ENCODE measurements at places on chromosomes 5 and 9.

- no peak for DNase-seq
Measured at GRCh38 chr9:126869368-126869767, 8.9 kb downstream of the ZBTB34 start.

DNA sequence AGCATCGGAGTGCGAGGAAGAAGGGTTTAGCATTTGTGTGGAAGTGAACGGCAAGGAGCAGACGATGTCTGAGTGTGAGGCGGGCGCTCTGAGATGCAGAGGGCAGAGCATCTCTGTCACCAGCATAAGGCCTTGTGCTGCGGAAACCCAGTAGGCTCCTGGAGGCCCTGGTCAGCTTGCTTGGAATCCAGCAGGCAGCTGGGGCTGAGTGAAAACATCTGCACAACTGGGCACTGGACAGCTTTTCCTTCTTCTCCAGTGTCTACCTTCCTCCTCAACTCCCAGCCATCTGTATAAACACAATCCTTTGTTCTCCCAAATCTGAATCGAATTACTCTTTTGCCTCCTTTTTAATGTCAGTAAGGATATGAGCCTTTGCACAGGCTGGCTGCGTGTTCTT is 72.1 kb downstream of the C7 start:
- DNase-seq = no peak

GRCh38 chr5:9351546-9351945 is 194.3 kb downstream of the SEMA5A start:
- no peak for DNase-seq

- DNase-seq = no peak
Measured at GRCh38 chr5:152329207-152329606, 75.9 kb downstream of the NMUR2 start.

GRCh38 chr5:166845044-166845443 is 1446.4 kb upstream of the WWC1 start:
- DNase-seq = no peak

DNA sequence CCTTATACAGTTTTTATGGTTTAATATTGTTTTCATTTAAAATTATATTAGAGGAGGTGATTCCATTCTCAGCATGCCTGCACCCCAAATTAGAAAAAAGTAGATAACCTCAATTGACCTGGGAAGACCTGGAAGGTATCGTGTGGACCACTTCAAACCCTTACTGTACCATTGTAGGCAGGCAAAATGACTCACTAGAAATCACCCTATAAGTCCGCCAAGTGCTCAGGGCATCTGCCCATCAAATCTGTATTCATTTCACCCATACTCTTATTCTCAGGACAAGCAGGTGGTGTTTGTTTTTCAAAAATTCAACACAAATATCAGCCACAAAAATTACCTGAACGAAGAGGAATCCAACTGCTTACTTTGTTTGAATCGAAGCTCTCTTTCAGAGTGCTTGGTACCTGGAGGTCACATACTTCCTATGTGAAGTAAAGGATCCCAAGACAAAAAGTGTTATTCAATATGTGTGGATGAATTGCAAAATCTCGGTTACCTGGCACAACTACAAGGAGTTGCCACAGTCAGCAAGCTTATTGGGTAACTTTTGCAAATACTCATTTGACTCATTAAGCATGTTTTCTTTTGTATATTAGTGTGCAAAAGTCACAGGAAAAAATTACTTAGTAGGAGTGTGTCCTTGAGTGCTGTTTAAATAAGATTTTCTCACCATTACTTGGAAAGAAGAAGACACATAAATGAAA is 216.2 kb downstream of the ENC1 start:
- no peak for DNase-seq

DNA sequence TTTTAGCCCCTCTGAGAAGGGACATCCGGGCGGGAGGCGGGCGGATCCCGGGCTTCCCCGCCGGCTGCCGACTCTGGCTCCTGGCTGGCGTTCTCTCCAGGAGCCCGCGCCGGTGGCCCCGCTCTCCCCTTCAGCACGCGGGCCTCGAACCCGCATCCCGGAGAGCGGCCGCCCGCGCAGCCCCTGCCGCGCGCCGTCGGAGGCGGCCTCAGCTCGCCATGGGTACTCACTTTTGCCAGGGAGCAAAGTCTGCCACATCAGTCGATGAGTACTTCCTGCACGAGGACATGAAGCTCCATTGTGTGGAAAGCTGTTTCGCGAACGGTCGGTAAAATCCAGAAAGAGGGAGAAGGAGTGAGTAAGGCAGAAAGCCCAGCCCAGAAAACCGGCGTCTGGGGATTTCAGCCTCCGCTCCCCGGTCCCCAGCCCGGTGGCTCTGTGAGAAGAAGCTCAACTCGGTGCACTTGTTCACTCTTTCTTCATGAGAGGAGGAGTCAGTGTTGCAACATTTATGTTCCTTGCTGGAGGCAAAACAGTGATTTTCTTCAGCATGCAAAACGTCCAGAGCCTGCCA is at the start of gene PRLR:
TSS of gene PRLR (minus strand) at position 450 of the 574 bp plus-strand sequence. CDS start 140,867 bp downstream, outside the sequence.
- DNase-seq = no peak

- no peak for DNase-seq
Measured at GRCh38 chr9:135108831-135109510, 21.5 kb downstream of the OLFM1 start.

DNA sequence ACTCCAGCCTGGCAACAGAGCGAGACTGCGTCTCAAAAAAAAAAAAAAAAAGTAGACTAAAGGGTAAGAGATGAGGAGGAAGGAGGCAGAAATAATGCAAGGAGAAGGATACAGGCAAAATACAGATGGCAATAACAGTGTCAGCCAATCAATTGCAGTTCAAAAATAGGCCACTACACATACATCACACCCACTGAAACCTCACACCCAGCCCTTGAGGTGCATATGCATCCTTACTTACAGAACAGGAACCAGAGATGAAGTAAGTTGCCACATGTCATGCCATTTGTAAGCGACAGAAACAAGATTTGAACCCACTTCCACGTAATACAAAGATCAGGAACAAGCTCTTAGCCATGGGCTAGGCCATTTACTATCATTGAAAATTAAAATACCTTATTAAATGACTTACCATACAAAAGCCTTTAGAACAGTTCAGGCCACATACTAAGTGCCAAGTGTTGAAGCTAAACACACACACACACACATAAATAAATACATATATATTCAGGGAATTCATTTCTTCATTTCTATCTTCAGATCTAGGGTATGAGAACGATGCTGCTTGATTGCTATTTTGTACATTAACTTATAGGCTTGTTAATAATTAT is 98.4 kb downstream of the FNBP1 start:
- DNase-seq = no peak

DNA sequence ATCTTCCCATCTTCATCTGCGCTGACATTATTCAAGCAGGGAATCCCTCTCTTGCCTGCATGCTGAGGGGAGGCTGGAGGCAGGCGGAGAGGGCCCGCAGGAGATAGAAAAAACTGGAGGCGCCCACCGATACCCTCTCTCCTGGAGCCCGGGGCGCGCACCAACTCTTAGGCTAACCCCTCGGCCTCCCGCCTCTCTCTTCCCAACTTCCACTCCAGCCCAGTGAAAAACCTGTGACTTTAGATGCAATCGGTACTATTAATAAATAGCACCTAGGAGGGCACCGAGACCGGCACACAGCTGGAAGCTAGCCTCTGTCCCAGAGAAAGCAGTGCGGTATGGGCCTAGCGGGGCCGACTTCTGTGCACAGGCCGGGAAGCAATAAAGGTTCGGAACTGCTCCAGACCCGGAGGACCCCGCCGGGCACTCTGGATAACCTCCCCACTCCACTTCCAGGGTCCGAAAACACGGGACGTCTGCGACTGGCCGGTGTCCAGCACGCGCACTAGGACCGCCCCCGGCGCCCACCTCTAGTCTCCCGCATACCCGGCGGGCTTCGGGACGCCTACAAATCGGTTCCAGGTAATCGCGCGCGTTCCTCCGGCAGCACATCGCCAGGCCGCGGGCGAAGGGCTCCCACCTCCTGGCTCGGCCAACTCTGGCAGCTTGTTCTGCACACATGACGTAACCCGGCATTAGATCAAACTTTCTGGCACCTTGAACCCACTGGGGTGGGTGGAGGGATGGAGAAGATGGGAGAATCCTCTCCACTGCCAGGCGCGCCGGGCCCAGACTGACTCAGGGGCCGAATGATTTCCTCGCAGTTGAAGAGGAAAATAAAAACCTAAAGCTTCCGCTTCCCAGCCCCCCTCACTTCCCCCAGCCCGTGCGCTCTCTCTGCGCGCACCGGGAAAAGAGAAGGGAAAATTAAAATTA is 1.4 kb downstream of the EFNA5 start:
- DNase-seq = peak; percentile 1

DNA sequence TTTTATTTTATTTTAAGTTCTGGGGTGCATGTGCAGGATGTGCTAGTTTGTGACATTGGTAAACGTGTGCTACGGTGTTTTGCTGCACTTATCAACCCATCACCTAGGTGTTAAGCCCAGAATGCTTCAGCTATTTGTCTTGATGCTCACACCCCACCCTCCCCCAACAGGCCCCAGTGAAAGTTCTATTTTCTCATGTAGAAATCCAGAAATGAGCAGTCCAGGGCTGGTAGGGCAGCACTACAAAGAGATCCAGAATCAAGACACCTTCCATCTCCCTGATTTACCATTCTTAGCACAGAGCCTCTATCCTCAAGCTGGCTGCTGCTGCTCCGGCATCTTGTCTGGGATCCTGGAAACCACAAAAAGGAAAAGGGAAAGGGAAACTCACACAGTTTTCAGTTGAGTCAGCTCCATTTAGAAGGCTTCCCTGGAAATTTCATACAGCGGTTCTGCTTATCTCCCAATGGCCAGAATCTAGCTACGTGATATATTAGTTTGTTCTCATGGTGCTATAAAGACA is 85.4 kb upstream of the SMARCA2 start:
- no peak for DNase-seq

DNA sequence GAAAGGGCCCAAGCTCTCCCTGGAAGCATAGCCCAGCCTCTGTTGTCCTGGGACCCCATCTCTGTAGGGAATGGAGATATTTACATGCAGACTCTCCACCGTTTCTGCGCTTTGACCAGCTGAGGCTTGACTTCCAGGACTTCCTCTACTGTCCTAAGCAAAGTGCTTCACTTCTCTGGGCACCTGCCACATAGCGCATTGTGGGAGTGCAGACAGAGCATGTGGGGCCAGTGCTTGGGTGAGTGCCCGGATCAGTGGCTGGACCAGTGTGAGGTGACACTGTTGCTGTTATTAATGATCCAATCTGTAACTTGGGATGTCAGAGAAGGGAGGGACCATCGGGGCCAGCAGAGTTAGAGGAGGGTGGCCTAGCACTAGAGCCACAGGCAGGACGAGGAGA is 10.5 kb downstream of the CXCL14 start:
- DNase-seq = no peak

DNA sequence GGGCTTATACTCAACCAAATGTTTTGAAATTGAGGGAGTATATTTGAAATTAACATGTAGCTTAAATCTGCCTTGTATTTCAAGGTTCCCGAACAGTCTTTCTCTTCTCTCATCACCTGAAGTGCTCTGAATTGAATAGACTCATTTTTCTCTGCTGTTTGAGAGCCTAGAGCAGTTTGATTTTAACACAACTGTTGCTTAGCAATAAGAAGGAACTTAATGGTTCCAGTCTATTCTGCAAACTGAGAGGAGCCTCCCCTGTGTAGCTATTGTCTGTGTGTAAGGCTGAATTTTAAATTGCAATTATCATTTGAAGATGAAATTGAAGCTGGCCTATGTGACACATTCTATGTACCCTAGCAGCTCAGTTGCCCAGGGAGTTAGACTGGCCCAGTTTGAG is 87.1 kb upstream of the CKMT2 start:
- DNase-seq = no peak

GRCh38 chr9:72255569-72255968 is 106.3 kb downstream of the GDA start:
- no peak for DNase-seq

GRCh38 chr5:157172403-157172802 is 6.3 kb upstream of the GARIN3 start:
- peak; percentile 45 for DNase-seq

- DNase-seq = no peak
Measured at GRCh38 chr5:143376911-143377813, 26.3 kb downstream of the NR3C1 start.

- no peak for DNase-seq
Measured at GRCh38 chr5:99866740-99867139, 668.4 kb upstream of the FAM174A start.

DNA sequence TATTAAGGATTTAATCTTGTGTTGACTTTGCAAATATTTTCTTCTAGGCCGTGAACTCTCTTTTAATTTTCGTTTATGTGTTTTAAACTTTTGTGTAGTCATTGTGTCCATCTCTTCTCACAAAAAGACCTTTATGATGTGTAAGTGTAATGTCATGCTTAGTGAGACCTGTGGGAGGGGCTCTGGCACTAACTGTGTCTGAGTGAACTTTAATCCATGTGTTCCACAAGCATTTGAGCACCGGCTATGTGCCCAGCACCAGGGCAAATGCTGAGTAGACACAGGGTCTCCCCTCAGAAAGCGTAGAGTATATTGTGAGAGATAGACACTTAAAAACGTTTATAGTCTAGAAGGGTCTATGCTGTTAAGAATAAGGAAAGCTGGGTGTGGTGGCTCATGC is 272.6 kb upstream of the TUT7 start:
- no peak for DNase-seq

DNA sequence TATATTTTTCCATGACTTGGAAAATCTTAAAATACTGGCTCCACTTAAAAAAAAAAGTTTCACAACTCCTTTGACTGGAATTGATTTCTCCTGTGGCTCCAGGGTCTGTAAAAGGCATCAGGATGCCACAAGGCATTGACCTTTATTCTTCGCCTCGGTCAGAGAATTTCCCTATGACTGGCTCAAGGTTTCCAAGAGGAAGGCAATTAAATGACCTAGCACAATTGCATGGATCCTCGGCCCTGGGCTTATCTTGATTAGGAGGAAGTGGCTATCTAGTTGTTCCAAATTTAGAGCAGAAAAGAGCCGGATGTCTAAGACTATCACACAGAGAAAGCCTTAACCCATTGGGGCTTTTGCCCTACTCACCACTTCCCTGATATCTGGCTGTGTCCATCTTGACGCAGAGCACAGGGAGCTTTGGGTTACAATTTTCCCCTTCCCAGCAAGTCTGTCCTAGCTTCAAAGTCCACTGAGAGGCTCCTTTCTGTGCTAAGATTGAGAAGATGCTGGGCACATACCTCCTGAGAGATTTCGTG is 56.9 kb upstream of the COL15A1 start:
- no peak for DNase-seq

DNA sequence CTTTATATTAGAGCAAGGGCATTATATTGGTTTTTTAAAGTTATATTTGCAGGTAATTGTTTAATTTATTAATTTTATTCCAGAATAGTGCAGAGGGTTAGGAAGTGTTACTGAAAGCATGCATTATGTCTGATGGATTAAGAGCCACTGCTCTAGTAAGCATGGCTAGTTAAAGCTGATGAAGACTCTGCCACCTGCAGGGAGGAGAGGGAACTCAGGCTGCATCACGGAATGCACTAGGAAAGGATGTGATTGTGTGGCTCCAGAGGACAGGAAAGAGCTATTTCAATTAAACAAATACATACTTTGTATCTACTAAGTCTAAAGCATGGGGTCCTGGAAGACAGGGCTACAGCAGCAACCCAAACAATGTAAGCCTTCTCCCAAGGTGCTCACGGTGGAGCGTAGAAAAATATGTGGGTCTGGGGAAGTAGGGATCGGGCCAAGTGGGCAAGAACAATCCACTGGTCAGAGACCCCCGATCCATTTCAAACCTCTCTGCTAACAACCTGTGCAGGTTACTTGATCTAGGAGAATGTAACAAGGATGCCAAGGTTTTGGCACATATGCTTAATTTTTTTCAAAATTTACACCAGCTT is 15.3 kb upstream of the GRXCR2 start:
- no peak for DNase-seq
